ENCODE measurements at places on chromosomes 16 and 17.

GRCh38 chr17:49725452-49726130 lies 17.8 kb upstream of the SLC35B1 start:
- no peak for DNase-seq

- DNase-seq, result no peak
Observed at GRCh38 chr17:69428252-69428980, 13.9 kb downstream of the MAP2K6 start.

DNA sequence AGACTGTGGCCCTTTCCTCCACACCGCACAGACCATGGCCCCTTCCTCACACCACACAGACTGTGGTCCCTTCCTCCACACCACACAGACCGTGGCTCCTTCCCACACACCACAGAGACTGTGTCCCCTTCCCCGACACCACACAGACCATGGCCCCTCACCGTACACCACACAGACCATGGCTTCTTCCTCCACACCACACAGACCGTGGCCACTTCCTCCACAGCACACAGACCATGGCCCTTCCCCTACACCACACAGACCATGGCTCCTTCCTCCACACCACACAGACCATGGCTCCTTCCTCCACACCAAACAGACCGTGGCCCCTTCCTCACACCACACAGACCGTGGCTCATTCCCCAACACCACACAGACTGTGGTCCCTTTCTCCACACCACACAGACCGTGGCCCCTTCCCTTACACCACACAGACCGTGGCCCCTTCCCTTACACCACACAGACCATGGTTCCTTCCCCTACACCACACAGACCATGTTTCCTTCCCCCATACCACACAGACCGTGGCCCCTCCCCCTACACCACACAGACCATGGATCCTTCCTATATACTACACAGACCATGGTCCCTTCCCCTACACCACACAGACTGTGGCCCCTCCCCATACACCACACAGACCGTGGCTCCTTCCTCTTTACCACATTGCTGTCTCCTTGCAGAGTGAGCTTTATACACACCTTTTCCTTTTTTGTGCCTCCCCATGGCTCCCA lies 297.5 kb upstream of the FOXF1 start:
- no peak for DNase-seq

GRCh38 chr17:10681866-10682446 lies 15.4 kb downstream of the SCO1 start:
- DNase-seq, result no peak

GRCh38 chr17:7022781-7023571 lies at the start of gene BCL6B:
TSS of gene BCL6B (plus strand) at chr17:7023050. CDS start at chr17:7023672, 622 bp downstream.
- no peak for DNase-seq

GRCh38 chr17:27222515-27222914 lies 71.4 kb upstream of the WSB1 start:
- no peak for DNase-seq

GRCh38 chr16:89687092-89687940 lies 827 bp downstream of the CDK10 start:
- DNase-seq, result no peak

DNA sequence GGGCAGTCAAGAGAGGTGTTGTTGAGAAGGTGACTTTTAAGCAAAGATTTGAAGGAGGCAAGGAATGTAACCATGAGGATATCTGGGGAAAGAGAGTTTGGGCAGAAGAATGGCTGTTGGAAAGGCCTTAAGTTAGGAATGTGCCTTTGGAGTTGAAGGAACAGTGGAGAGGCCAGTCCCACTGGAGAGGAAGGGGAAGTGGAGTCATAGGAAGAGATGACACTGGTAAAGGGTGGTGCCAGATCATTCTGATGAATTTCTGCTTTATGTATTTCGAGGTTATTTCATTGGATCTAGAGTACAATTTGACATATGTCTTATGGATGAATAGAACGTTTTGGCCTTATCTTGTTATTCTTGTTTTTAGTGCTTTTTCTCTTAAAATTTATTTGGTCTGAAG lies 93.5 kb downstream of the WWP2 start:
- DNase-seq, result no peak

GRCh38 chr16:79599837-79600637 lies 500 bp downstream of the MAF start:
- DNase-seq, result no peak

DNA sequence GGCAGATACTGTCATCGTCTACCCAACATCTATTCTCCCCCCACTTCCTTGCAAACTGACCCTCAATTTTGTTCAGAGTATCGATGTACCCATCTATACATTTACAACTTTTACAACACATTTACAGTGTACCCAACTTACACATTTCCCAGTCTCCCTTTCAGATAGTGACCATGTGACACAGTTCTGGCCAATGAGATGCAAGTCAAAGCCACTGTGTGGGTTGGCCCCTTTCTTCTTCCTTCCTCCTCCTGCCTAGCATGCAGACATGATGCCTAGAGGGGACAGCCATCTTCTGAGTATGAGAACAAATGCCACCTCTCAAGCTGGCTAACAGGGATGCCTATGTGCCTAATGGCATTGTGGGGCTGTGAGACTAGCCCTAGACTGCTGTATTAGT lies 11.3 kb upstream of the NFAT5 start:
- DNase-seq, result no peak

- no peak for DNase-seq
Observed at GRCh38 chr17:77473615-77474226, 333.0 kb downstream of the SEC14L1 start.

GRCh38 chr17:16977932-16978331 lies 6.0 kb upstream of the TNFRSF13B start:
- no peak for DNase-seq

GRCh38 chr17:11324846-11325420 lies 83.9 kb downstream of the SHISA6 start:
- no peak for DNase-seq

DNA sequence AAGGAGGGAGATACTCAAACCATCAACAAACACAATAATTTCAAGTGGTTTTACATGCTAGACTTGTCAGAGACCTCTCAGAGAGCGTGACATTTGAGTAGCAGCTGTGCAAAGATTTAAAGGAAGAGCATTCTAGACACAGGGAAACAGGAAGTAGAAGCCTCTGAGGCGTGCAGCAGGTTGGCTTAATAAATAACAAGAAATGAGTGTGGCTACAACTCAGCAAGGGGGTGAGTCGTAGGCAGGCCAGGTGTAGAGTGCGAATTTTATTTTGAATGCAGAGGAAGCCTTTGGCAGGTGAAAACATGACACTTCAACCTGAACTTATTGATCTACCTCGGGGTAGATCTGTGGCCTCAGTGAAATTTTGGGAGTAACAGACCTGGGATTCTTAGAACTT lies 73.2 kb upstream of the MRTFB start:
- DNase-seq, result no peak

- no peak for DNase-seq
Observed at GRCh38 chr16:56324406-56324805, 100.9 kb downstream of the AMFR start.

GRCh38 chr16:2229091-2229490 lies 5.7 kb downstream of the E4F1 start:
- no peak for DNase-seq

All from cortex of kidney (tissue), 1 donor.